Activated T-cell treated with anti-CD3 and anti-CD28 coated beads, Interleukin-2, amount 50 U/mL, for 48 hours (primary cell): ENCODE measurements at places on chromosomes 1 and 21.

GRCh38 chr1:52368383-52369172, 2.6 kb upstream of the CC2D1B start:
- peak; percentile 52 for DNase-seq

DNA sequence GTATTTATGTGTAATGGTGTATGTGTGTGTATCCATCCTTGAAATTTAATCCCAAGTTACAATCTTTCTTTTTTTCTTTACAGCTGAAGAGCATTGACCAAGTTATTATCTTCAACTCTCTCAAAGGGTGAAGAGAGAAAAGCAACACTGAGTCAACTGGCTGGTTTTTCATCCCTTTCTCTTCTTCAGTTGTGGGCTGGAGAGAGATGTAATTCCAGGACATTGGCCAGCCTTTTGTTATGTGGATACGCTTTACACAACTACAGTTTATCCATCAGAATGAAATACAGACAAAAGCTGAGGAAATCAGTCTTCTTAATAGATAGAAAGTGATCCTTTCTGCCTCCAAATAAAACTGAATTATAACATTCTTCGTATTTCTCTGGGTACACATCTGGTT, 357.0 kb upstream of the NCAM2 start:
- DNase-seq = no peak

GRCh38 chr1:31573261-31573660, 3.1 kb upstream of the TINAGL1 start:
- DNase-seq = no peak

DNA sequence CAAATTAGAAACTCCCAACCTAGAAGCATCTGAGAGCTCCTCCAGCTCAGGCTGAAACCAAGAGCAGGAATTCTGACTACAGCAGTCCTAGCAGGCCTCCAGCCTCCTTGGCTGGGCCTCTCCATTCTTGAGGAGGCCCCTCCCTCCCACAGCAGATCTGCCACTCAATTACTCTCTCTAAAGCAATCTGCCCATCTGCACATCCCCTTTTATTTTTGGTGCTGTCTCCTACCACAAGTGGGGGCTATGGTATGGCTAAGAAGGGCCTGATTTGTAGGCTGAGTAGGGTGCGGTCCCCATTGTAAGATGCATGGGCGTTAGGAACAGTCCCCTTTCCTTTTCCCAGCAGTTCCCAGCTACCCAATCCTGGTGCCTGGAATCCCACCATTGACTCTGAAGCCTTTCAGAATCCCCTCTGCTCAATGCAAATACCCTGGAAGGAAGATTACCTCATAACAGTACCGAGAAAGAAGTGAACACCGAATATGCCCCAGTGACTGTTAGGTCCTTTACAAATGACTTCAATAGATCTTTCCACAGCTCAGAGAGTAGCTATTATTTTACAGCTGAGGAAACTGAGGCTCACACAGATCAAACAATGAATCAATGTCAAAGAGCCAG, 11.6 kb upstream of the TTC39A start:
- DNase-seq = no peak

GRCh38 chr1:45619149-45619921, 4.5 kb downstream of the CCDC17 start:
- DNase-seq = no peak

DNA sequence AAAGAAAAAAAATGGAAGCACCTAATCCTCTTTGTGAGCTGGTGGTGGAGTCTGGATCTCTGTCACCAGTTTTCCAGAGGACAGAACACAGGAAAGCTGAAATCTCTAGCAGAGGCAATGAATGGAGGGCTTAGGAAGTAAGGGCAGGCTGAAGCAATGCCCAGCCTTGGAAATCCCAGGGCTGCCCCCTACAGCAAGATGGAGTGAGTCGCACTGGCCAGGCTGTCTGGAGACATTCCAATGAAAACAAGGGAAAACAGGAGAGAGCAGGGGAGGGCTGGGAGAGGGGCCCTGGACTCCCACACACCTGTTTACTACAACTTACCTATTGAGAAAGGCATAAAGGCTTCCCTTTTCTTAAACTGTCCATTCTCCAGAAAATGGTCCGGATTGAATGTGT, 25.9 kb downstream of the CYP2J2 start:
- no peak for DNase-seq

DNA sequence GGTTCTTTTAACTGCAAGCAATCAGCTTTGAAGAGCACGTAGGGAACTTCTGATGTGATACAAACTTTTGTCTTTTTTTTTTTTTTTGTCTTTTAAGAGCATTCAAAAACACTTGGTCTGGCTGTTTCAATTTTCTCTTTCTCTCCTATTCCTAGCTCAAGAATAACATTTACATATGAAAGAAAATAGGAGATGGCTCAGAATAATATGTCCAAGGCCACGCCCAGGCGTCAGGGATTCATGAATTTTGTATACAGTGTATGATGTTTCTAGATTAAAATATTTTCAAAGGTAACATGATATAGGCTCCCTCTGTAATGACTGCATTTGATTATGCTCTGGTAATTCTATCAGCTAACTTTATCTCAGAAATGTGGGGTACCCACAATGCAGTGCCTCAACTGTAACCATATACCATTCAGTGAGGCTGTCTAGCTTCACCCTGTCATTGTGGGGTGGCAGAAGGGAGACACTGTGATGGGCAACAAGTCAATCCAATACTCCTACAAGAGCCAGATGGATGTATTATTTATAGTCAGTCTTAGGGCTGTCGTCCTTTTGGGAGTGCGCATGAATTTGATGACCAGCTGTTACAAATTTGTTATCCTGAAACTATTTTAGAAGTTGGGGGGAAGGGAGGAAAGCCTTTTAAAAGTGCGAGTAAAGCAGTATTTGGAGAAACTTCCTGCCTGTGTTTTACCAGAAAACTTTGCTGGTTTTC, 1.5 kb upstream of the AKNAD1 start:
- DNase-seq = no peak

- no peak for DNase-seq
Measured at GRCh38 chr1:58585581-58586151, 8.6 kb upstream of the TACSTD2 start.

DNA sequence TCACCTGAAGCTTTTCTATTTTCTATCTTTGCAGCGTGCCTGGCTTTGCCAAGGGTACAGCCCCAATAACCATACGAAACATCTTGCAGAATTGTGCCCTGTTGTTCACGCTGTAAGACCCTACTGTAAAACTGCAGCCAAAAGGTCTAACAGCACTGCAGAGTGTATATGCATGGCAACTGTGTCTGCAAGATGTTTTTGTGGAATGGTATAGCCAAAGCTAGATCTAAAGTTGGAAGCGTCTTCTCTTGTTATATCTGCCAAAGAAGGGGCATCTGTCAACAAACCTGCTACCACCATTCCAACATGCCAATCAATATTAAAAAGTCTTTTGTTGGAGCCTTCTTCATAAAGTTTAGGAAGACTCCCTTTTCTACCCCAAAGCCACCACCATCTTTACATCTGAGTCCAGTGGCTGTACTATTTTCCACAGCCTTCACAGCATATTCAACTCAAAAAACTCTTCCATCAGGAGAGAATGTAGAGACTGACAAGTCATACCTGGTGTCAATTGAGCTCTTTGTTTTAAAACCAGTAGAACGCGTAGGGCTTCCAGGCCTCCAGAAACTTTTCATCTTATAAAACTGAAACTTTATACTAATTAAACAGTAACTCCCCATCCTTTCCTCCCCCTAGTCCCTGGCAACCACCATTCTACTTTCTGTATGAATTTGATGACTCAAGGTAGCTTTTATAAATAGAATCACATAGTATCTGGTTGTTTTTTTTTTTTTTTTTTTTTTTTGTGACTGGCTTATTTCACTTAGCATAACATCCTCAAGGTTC, 40.0 kb downstream of the ZSCAN20 start:
- no peak for DNase-seq

- no peak for DNase-seq
Measured at GRCh38 chr21:25281134-25281533, 326.1 kb downstream of the MRPL39 start.

DNA sequence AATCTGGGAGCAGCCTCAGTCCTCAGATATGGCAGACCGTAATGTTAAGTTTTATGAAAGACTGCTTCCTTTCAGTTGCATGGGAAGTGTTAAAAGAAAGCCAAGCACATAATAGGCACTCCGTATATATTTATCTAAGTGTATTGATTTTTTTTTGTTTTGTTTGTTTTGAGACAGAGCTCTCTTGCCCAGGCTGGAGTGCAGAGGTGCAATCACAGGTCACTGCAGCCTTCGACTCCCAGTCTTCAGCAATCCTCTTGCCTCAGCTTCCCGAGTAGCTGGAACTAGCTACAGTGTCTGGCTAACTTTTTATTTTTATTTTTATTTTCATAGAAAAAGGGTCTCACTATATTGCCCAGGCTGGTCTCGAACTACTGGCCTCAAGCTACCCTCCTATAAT, 341.8 kb downstream of the USH2A start:
- DNase-seq = no peak

- DNase-seq = no peak
Measured at GRCh38 chr1:214136324-214136919, 144.5 kb upstream of the SMYD2 start.

DNA sequence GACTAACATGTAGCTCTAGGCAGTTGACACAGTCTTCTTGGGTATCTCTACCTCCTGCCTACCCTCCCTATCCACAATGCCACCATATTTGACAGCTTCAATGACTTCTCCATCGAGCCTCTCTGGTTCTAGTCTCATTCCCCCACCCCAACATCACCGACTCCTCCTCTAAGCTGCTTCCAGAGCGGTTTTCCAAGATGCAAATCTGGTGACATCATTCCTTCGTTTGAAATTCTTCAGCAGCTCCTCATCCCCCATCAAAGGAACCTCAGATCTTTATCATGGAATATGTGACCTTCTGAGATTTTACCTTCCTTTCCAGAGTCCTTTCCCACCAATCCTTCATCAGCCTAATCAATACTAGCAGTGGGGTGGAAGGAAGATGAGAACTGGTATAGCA, 352.4 kb upstream of the RUNX1 start:
- DNase-seq = no peak
